ENCODE measurements at places on chromosomes 7 and 10.

DNA sequence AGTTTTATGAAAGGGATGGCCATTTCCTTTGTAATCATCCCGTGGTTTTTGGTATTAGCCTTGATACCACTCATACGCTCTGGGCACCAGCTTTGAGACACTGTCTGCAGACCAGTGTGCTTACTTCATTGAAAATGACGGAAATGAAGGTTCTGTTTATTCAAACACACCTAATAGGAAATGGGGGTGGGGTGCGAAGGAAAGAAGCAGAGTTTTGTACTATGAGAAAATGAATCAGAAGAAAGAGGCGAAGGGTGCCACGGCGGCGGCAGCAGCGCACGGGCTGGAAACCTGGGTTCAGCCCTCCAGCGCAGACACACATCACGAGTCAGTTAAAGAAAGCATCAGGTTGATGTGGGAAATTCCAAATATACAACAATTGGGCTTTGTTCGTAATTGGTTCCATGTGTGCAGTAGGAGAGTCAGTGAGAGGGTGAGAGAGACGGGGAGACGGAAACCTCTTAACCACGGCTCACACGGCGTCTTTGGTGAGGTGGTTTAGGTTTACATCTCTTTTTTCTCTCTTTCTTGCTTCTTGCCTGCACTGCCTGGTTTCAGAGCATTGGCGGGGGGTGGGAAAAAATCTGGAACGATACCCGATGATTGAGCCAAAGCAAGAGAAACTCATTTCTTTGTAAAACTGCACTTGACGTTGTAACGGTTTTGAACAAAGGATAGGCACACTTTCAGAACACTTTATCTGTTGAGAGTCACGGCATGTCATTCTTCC lies 321.2 kb downstream of the FRMD4A start:
- peak; percentile 48 for DNase-seq

- no peak for DNase-seq
These were observed 641.1 kb downstream of the PCDH15 start for GRCh38 chr10:54159924-54160323.

- no peak for DNase-seq
These were observed 261.1 kb downstream of the AUTS2 start for GRCh38 chr7:69859342-69859741.

- no peak for DNase-seq
These were observed 5.2 kb upstream of the PRKAR2B start for GRCh38 chr7:107039199-107039900.

DNA sequence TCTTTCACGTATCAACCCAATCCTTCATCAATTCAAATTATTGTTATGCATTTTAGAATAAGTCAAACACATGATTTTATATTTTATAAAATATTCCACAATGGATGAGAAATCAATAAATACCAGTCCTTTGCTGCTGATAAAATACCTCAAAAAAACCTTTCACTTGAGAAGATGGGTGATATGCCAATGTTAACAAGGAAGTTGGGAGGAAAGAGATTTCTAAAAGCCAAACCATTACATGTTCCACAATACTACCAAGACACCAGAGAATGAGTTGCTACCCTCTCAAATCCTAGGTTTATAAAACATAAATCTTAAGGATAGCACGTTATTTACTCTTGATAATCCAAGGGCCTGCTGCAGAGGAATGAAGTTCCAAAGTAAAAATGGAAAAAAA lies 14.4 kb downstream of the RNF133 start:
- DNase-seq = no peak

DNA sequence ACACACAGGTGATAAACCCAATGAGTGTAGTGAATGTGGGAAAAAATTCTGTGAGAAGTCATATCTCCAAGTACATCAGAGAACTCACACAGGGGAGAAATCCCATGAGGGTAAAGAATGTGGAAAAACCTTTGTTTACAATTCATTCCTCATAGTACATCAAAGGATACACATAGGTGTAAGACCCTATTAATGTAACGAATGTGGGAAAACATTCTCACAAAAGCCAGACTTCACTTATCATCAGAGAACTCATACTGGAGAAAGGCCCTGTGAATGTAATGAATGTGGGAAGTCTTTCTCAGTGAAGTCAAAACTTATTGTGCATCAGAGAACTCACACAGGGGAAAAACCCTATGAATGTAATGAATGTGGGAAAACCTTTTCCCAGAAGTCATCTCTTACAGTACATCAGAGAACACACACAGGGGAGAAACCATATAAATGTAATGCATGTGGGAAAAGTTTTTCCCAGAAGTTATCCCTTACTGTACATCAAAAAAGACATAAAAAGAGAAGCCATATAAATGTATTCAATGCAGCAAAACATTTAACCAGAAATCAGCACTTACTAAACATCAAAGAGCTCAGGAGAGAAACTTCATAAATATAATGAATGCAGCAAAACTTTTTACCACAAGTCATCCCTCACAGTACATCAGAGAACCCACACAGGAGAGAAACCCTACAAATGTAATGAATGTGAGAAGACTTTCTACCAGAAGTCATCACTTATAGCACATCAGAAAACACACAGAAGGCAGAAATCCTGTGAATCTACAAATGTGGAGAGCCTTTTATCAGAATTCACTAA lies 49.8 kb downstream of the ZNF239 start:
- no peak for DNase-seq

DNA sequence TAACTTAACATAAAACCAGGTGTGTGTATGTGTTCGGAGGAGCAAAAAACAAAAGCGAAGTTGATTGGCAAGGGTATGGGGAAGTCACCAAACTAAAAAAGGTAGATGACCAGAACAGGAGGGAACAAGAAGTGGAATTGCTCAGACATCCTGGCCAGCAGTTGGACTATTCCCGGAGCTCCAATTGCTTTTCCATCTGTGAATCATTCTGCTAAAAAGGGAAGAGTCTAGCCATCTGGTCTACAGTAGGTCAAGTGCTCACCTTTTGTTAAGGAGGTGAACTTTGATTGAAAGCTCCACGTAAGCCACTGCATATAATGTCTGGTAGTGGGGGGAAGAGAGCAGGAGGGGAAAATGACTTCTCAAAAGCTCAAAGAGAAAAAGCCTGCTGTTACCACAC lies 50.0 kb upstream of the BET1 start:
- DNase-seq = no peak

DNA sequence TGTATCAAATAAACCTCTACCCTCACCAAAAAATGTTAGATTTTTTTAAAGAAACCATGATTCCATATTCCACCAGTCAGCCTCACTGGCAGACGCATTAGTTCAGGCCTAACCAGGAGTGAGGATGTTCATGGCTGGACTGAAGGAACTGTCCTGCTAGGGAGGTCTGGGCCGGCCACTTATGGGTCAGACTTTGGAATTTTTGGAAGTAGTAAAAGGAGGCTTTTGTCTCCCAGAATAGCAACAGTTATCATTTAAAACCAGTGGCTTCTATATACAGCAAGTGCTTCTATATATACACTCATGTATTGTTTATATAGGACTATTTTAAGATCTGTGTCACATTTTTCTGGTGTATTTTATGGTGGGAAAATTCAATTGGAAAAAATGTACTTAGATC lies 120.5 kb downstream of the CNNM2 start:
- no peak for DNase-seq

DNA sequence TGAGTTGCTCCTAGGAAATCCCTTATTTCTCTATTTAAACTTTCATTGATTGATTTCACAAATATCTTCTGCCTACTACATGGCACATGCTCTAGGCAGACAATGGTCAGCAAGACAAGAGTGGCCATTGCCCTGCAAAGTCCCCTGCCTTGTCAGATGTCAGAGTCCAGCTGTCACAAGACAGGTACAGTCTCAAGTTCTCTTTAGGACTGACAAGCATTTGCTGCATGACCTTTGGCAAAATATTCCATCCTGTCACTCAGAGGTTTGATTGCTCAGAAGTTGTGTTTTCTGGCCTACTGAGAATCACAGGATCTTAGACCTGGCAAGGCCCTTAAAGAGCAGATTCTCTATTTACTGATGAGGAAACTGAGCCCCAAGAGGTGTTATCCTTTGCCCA lies 322.3 kb upstream of the NFE2L3 start:
- DNase-seq = no peak

DNA sequence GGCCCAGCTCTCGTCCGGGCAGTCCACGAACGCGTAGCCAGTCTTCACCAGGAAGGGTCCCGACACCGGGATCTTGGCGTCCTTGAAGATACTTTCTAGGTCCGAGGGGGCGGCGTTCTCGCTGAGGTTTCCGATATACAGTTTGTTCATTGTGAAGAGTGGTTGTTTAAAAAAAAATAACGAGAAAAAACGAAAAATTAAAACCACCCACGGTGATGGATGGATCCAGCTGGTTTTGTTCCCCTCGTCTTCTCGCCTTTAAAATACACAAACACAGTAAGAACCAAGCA lies 385 bp downstream of the IGF2BP3 start:
- no peak for DNase-seq
